ENCODE measurements at places on chromosomes 12 and 14.

DNA sequence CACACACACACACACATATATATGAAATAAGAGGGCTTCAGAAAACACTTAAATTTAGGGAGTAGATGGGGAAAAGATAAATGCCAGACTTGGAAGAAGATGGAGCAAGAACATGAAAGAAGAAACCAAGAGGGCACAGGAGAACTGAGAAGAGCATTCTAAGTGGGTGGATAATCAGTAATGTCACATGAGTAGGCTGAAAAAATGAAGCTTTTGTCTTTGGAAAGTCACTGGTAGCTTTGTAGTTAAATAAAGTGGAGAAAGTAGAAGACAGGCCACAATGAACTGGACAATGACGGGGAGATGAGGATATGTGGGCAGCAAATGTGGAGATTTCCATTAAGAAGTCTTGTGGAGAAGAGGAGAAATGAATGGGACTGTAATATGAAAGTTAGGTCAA, 2.2 kb upstream of the ZC2HC1C start:
- H3K4me3 ChIP-seq: no peak overlapping the region
- H3K4me1 ChIP-seq: peaks cover 22% of the 10 kb centered on the region
- no peaks in the 10 kb centered on the region for H3K27me3 ChIP-seq
- H3K36me3 ChIP-seq: peaks cover 16% of the 10 kb centered on the region

DNA sequence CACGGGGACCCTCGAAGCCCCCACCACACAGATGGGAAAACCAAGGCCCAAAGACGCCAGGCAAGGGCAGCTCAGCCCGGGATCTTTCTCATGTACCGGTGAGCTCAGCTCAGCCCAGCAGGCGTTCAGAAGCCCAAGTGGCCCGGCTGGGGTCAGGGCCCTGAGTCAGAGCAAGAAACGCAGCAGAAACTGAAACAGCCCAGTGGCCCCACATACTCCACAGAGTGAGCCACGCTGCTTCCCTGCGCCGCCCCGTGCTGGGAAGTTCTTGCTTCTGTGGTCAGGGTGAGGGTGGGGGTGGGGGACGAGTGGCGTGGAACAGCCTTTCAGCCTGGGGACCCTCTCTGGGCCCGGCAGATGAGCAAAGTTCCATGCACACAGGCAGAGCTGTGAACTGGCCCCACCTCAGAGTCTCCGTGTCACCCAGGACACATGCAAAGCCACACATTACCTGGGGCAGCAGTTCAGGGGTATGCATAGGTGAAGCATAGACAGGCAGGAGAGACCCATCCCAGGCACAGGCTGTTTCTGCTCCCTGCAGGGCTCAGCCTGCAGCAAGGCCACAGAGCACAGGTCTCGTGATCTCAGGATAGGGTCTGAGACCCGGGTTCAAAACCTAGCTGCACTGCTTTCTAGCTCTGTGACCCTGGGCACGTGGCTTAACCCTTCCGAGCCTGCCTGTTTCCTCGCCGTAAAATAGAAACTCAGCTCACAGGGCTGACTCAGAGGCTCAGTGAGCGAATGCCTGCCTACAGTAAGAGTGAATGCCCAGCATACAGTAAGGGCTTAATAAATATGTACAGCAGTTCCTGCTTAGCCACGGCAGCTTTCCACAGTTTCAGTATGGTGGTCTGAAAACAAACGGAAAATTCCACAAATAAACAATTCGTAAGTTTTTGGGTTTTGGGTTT, 21.6 kb downstream of the NCOR2 start:
- H3K27ac ChIP-seq: peak overlapping the region; percentile 88
- H3K4me1 ChIP-seq: peaks cover 79% of the 10 kb centered on the region
- peak overlapping the region; percentile 57 for H3K4me3 ChIP-seq
- DNase-seq: peak; percentile 74
- no peaks in the 10 kb centered on the region for H3K27me3 ChIP-seq

DNA sequence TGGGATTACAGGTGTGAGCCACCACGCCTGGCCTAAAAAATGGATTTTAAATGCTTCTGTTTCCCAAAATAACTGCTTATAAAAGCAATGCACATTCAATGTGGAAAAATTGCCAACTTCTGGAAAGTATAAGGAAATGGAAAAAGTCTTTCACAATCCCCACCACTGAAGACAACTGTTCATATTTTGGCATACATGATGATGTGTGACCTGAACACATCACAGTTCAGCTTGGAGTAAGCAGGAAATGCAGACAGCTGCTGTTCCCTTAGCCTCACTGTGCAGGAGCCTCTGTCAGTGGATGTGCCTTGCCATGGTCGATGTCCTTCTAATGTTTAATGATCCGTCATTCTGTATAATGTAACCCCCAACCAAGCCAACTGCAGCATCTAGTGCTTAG, 5.2 kb downstream of the MTERF2 start:
- no peaks in the 10 kb centered on the region for H3K27me3 ChIP-seq
- no peak overlapping the region for H3K4me3 ChIP-seq
- H3K27ac ChIP-seq: peak overlapping the region; percentile 37
- H3K4me1 ChIP-seq: peaks cover 48% of the 10 kb centered on the region
- H3K36me3 ChIP-seq: peaks cover 59% of the 10 kb centered on the region
- no peak for DNase-seq

GRCh38 chr12:7042842-7043241, 17.7 kb upstream of the C1S start:
- H3K36me3 ChIP-seq: no peaks in the 10 kb centered on the region
- peaks cover 8% of the 10 kb centered on the region for H3K4me1 ChIP-seq
- no peak overlapping the region for H3K4me3 ChIP-seq
- no peaks in the 10 kb centered on the region for H3K27me3 ChIP-seq

GRCh38 chr14:66311990-66312389, 174.2 kb upstream of the CCDC196 start:
- DNase-seq: no peak
- H3K36me3 ChIP-seq: no peaks in the 10 kb centered on the region
- no peaks in the 10 kb centered on the region for H3K27me3 ChIP-seq
- no peak overlapping the region for H3K4me3 ChIP-seq

GRCh38 chr12:15731940-15732339, 57.2 kb downstream of the EPS8 start:
- no peaks in the 10 kb centered on the region for H3K4me1 ChIP-seq
- H3K27me3 ChIP-seq: peaks cover 10% of the 10 kb centered on the region

DNA sequence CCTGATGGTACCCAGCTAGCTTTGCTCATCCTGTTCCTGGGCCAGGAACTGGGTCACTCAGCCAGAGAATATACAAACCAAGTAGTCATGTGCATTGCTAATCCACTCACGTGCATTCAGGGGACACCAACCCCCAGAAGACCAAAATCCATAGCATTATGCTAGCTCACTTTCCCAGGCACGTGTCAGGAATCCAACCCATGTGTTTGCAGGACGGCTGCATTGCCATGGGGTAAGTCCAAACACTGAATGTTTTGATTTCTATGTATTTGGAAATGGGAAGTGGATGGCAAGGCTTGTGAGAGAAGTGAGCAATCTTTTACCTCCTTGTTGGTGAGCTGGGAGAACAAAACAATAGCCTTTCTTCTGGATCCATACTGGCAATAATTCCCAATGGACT, 87.1 kb upstream of the FOXN3 start:
- no peak for DNase-seq
- no peak overlapping the region for H3K4me3 ChIP-seq
- H3K4me1 ChIP-seq: peaks cover 47% of the 10 kb centered on the region
- H3K27me3 ChIP-seq: no peaks in the 10 kb centered on the region
- H3K36me3 ChIP-seq: peaks cover 32% of the 10 kb centered on the region
- H3K27ac ChIP-seq: no peak overlapping the region

DNA sequence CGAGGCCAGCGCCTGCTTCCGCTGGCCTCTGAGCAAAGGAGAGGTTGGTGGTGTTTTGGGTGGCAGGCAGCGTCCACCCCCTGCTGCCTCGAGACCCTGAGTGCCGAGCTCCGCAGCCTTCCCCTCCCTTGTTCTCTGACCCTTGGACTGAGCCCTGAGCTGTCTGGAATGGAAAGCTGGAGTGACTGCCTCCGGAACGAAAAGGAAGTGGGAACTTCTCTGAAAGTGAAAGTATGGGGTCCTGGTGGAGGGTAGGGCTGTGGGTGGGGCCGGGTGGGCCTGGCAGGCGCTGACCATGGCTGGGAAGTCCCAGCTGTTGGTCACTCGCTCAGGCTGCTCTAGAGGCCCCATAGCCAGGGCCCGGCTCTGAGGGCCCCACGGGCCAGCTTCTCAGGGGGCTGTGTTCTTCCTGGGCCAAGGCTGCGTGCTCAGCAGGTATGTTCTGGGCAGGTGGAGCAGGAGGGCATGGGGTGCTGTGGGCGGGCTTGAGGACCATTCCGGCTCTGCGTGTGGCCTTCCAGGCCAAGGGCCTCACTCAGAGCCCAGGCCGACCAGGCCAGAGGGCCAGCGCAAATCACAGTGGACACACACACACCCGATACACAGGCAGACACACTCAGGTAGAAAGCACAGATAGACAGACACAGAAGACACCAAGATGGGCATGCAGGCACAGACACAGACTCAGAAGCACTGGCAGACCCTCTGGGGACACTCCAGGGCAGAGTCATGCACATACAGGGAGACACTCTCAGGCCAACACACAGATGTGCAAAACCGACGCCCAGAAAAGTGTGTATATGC, at the start of gene EXOC3L4:
Gene EXOC3L4, plus strand, starts transcription at position 320 of the 804 bp plus-strand sequence. CDS start 5,495 bp downstream, outside the sequence.
- DNase-seq: no peak
- no peaks in the 10 kb centered on the region for H3K36me3 ChIP-seq
- H3K4me3 ChIP-seq: no peak within 1 kb of the TSS
- H3K27me3 ChIP-seq: peaks cover 8% of the 10 kb centered on the region
- peaks cover 7% of the 10 kb centered on the region for H3K4me1 ChIP-seq
- no peak within 1 kb of the TSS for H3K27ac ChIP-seq

DNA sequence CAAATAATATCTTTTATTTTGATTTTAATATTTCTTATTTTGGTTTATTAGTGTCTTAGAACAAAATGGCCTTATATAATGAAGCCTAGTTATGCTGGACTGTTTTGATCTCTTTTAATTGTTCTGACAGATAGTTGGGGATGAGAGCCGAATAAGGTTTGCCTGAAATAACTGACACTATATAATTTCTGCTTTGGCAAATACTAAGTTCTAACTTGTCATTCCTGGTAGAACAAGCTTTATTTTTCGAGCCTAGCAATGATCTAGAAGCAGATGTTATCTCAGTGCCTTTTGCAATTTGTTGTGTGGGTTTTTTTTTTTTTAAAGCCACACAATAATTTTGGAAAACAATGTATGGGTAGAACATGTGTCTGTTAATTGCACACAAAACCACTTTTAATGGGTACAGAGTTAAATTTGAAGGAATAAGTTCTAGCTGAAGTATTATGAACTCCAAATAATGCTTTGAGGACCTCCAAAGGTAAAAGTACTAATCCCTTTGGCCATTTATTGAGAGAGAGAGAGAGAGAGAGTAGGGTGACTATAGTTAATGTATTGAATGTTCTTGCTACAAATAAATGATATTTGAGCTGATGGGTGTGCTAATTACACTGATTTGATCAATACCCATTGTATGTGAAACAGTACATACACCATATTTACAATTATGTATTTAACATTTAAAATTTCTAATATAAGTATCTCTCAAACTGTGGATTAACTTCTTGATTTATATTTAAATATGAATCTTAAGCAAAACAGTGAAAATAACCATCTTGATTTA, 35.0 kb downstream of the MDM2 start:
- peak overlapping the region; percentile 59 for H3K27ac ChIP-seq
- peaks cover 79% of the 10 kb centered on the region for H3K36me3 ChIP-seq
- no peak overlapping the region for H3K4me3 ChIP-seq
- H3K27me3 ChIP-seq: no peaks in the 10 kb centered on the region
- peaks cover 8% of the 10 kb centered on the region for H3K4me1 ChIP-seq

GRCh38 chr12:114678028-114678427, 5.9 kb downstream of the TBX3 start:
- H3K36me3 ChIP-seq: no peaks in the 10 kb centered on the region
- H3K4me3 ChIP-seq: no peak overlapping the region
- H3K27me3 ChIP-seq: peaks cover 94% of the 10 kb centered on the region
- H3K27ac ChIP-seq: no peak overlapping the region

DNA sequence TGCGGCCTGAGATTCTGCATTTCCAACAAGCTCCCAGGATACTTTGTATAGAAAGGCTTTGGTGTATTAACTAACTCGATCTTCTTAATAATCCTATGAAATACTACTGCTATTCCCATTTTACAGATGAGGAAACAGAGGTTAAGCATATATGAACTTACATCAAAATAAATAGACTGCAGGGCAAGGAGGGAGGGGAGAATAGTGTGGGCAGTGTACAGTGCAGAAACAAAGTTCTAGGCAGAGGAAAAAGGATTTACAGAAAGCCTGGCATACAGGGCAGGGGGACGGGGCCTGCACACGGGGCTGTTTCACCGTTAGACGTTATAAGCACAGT, 19.0 kb downstream of the NINJ2 start:
- H3K36me3 ChIP-seq: peaks cover 3% of the 10 kb centered on the region
- no peaks in the 10 kb centered on the region for H3K27me3 ChIP-seq
- H3K4me3 ChIP-seq: peak overlapping the region; percentile 85
- H3K4me1 ChIP-seq: peaks cover 57% of the 10 kb centered on the region
- DNase-seq: peak; percentile 15
- H3K27ac ChIP-seq: peak overlapping the region; percentile 96

GRCh38 chr12:18165422-18165871, 75.5 kb upstream of the RERGL start:
- peaks cover 12% of the 10 kb centered on the region for H3K4me1 ChIP-seq

DNA sequence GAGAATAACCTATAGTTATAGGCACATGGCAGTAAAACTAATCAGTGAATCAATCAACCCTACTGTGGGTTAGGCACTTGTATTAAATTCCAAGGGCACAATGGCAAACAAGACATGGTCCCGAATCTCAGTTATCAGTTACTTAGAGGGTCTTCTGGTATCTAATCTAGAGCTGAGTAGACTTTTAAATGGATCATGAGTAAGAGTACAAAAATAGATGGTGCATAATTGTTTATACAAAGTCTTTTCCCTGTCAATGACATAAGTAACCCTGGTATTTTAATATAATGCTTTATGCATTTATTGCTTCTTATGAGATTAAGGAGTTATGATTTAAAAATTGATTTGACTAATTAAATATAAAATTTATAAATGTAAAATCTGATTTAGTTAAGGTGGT, 23.0 kb upstream of the KCNJ8 start:
- DNase-seq: no peak
- no peaks in the 10 kb centered on the region for H3K4me1 ChIP-seq
- no peak overlapping the region for H3K27ac ChIP-seq
- H3K36me3 ChIP-seq: no peaks in the 10 kb centered on the region

- H3K4me3 ChIP-seq: no peak overlapping the region
- peaks cover 9% of the 10 kb centered on the region for H3K4me1 ChIP-seq
- H3K27ac ChIP-seq: peak overlapping the region; percentile 56
- H3K27me3 ChIP-seq: no peaks in the 10 kb centered on the region
- DNase-seq: no peak
Observed at GRCh38 chr12:105175397-105175990, 60.5 kb downstream of the APPL2 start.

DNA sequence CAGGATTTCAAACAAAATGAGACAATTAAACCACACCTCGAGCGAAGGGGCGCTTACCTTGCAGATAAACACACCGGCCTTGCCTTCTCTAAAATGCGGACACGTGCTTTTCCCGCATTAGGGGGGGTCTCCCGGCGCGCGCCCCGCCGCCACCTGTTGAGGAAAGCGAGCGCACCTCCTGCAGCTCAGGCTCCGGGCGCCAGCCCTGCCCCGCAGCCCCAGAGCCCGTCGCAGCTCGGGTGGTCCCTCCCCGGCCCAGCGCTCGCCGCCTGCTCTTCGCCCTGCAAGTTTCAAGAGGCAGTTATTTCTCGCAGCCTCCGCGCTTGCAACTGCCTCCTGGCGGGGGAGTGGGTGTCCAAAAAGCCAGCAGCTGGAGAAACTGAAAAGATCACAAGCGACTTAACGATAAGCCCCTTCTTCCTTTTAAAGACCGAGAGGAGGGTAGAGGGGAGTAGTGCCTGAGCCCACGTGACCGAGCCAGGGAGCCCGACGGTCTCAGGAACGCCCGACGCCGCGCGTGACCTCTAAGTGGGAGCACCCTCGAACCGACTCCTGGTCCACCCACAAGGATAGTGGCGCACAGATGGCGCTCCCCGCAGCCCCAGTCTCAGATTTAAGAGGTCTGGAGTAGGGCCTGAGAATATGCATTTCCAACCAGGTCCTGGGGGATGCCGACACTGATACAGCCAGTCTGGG, at the start of gene ESR2:
Gene ESR2, minus strand, starts transcription at position 396 of the 696 bp plus-strand sequence. CDS start 11,386 bp downstream, outside the sequence.
- peaks cover 30% of the 10 kb centered on the region for H3K27me3 ChIP-seq
- H3K4me1 ChIP-seq: peaks cover 51% of the 10 kb centered on the region
- DNase-seq: peak; percentile 58
- no peaks in the 10 kb centered on the region for H3K36me3 ChIP-seq
- H3K27ac ChIP-seq: peak within 1 kb of the TSS; percentile 71

All from activated T-cell treated with anti-CD3 and anti-CD28 coated beads, Interleukin-2, amount 50 U/mL, for 24 hours (primary cell).